ENCODE measurements at places on chromosomes 7 and 10.

- DNase-seq, result no peak
Measured at GRCh38 chr10:110643653-110644597, at the start of gene RBM20. Gene RBM20, plus strand, starts transcription at chr10:110644336. Its CDS starts 119 bp downstream, at chr10:110644455.

GRCh38 chr10:79053081-79053434, 15.7 kb upstream of the ZMIZ1 start:
- no peak for DNase-seq

DNA sequence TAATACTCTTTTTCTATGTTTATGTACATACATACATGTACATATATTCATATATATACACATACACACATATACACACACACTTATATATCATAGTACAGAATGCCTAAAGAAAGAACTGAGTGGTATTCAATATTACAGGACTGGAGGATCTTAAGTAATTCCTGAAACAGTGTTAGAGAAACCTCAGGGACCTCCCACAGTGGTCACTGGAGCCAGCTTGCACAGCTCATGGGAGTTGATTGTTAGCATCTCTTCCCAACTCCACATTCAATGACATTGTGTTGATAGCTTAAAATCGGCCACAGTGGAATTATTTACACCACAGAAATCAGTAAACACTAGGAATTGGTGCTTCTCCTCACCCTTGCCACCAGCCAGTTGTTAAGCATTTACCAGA, 6.0 kb downstream of the LRRC17 start:
- no peak for DNase-seq

DNA sequence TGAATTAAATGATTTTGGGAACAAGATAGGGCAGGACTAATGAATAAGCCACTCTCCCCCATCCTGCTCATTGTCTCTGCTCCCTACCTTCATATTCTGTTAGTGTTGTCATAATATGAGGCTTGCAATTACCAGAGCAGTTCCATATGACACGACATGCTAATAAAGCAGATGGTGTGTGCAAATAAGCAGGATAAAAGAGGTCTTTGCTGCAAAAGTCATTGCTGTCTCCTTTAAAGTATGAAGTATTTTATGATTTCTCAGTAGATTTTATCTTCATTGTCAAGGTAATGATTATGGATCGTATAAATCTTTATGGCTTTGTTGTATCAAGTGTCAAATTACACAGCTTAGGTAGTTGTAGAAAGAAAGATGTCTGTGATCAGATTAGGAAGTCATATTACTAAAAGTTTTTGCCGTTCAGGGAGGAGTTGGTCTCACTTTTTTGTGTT, 114.8 kb downstream of the SDK1 start:
- DNase-seq, result no peak

DNA sequence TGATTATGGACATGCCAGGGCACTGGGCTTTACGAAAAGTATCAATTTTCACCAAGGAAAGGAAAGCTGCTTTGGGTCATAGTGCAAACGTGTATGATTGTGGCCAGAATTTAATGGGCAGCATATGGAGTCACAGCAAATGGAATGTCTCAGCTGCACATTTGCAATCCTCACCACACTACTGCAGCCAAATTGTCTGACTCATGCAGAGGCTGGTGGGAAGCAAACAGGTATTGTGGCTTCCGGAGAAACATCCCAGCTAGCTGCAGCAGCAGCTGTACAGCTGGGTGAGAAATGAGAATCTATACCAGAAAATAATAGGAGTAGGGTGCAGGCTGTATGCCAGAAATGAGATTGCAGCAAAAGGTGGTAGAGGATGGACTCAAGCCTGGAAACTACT, 374.7 kb upstream of the VWC2 start:
- no peak for DNase-seq

DNA sequence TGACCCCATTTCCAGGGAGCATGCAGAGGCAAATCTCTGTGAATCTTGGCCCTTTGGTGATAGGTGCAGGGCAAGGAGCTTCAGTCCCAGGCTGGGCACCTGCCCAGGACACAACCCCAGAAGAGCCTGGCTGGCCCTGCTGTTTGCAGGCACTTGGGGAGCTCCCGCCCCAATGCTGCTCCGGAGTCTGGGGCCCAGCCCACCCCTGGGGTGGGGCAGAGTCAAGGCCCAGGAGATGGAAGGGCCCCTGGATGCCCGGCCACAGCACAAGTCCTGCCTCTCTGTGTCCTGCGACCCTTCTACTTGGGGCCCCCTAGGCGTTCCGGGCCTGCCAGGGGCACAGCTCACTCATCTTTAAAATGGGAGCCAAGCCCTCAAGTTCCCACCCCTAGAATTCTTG, 24.7 kb downstream of the PDGFA start:
- no peak for DNase-seq

- no peak for DNase-seq
Measured at GRCh38 chr10:100883312-100883821, 29.4 kb upstream of the SLF2 start.

GRCh38 chr10:118903691-118904090, 125.8 kb upstream of the NANOS1 start:
- DNase-seq, result no peak

DNA sequence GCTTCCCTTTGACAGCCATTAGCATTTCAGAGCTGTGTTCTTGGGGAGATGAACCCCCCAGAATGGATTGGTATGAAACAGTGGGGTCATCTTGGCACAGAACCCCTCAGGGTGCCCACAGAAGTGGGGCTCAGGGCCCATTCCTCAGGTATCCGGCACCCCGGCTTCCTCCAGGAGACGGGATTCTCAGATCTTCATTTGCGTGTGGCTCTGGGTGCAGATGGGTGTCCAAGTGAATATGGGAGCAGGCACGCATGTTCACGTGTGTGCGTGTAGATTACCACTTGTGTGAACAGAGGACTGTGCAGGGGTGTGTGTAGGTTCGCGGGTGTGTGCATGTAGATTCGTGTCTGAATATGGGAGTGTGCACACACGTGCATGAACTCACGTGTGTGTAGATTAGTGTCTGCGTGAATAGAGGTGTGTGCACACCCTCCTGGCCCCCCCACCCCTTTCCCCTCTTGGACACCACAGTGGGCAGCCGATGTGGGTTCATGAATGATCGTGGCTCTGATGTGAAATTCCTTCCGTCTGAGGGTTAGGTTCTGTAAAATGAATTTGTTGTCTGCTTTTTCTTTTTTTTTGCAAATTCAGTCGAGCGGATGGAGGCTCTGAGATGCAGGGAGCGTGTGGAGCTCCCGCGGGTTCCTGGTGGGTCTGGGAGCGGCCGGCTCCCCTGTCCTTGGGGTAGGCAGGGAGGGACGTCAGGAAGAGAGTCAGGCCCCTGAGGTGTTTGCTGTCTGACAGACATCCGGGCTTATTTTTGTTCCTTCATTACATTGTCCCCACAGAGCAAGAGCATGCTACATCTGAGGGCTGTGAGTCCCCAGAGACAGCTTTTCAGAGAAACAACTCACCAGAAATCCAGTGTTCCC, 7.4 kb downstream of the ELFN1 start:
- no peak for DNase-seq

- DNase-seq, result no peak
Measured at GRCh38 chr7:47743965-47744591, 162.2 kb upstream of the TNS3 start.

DNA sequence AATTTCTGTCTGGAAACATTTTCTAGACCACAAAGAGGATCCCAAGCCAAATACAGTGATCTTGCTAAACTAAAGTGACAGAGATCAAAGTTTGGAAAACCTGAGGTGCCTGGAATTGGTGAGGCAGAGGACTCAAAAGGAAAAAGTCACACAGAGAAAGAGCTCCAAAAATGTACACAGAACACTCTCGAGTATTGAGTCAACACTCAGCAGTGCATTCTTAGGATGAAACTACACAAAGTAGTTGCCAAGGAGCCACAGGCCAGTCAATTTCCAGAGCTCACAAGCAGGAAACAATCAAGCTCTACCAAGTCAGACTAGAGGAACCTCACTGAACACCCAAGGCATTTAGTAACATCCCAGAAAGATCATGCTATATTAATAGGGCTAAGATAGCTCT, 61.3 kb downstream of the MICU1 start:
- peak; percentile 28 for DNase-seq

DNA sequence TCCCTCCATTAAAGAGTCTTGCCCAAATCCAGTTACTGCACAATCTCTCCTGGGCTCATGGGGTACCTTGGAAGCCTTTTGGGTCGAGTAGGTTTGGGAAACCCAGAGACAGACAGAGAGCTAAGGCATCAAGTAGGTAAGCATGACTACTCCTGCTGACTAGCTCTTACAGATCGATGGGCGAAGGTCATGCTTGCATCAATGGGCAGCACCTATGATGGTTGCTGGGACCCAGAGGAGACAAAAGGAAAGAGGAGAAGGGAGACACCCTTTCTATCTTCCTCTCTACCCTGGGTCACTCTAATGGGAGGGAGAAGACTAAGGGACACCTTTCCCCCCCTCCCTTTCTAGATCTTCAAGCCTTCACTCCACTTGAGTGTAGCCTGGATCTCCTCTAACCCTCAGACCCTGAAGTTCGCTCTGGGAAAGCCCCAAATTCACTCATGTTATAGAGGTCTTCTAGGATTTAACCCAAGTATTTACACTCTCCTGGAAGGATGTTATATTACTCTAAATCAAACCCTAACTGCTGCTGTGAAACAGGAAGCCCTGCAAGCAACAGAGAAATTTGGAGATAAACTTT, 31.6 kb upstream of the ZNF746 start:
- no peak for DNase-seq

- DNase-seq, result no peak
Measured at GRCh38 chr10:89637113-89637512, 7.9 kb downstream of the PANK1 start.

- no peak for DNase-seq
Measured at GRCh38 chr7:142523821-142524460, 225.3 kb upstream of the PRSS1 start.

GRCh38 chr7:76364198-76364584, 5.4 kb upstream of the YWHAG start:
- DNase-seq, result no peak

DNA sequence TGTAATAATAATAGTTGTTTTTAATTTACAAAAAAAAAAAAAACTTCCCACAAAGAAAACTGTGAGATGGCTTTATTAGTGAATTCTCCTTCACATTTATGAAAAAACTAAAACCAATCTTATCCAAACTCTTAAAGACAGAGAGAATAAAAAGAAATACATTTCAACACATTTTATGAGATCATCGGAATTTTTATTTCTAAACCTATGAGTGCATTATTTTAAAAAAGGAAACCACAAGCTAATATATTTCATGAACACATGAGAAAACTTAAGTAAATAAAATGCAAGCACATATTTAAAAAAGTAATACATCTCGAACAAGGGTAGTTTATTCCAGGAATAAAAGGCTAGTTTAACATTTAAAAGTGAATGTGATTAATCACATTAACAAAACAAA, 31.5 kb downstream of the C7orf25 start:
- DNase-seq, result no peak

- no peak for DNase-seq
Measured at GRCh38 chr7:143443153-143443552, at the start of gene TAS2R60. Gene TAS2R60, plus strand, starts transcription at chr7:143443453. Its CDS starts 0 bp downstream, at chr7:143443453.

- DNase-seq, result no peak
Measured at GRCh38 chr10:19785366-19785765, 30.9 kb upstream of the PLXDC2 start.

DNA sequence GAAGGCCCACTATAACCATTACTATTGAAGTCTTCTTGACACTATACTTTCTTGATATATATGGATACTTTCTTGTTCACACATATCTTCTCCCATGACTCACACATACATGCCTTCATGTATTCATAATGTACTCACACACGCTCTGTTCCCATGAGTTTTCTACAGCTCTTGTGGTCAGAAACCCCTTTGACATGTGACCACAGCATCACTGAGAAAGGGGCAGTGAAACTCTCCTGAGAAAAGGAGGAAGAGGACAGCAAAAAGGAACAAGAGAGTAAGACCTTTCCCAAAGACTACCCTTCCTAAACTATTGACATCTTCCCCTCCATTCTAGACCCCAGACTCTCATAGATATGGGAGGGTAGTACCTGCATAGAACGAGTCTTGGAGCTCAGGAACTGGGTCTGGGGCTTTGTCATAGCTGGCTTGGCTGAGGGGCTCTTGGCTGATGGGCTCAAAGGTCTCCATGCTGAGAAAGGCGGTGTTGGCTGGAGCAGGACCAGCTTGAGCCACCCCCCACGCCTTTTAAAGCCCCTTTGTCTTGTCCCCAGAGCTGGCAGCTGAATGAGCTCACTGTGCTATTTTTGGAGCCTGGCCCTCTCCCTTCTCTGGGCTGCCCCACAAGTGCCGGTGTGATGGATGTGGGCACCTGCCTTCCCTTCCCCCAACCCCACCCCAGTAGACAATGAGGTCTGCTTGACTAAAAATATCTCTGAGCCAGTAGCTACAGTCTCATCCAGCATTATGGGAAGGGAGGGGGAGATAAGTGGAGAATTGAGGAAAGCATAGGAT, 5.1 kb downstream of the SYNPO2L start:
- DNase-seq, result no peak

DNA sequence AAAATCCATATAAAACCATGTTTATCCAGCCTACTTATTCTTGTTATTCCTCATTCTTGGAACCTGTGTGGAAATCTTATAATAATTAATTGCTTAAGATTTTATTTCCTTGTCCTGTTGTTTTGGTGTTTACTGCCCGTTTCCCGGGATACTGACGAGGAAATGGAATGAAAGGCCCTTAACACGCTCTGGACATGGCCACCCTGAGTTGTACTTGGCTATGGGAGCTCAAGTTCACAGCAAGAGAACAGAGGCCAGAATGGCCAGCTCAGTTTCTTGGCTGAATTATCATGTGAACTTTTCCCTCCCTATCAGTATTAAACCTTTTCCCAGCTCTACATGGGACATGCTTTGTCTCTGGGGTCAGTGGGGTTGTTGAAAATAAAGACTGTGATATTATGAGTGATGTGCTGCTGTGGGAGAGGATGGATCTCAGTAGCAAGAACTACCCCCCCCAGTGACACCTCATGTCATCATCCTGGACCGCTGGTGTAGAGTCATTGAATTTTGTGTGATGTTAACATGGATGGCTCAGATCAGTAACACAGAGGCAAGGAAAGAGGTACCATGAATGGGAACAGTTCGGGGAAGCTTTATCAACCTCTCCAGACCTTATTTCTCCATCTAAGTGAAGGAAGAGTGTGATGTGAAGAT, 87.0 kb upstream of the IGFBP3 start:
- no peak for DNase-seq

- DNase-seq, result no peak
Measured at GRCh38 chr7:8128449-8129317, 133.3 kb downstream of the ICA1 start.

GRCh38 chr10:986137-986825, 2.0 kb upstream of the GTPBP4 start:
- DNase-seq, result no peak

DNA sequence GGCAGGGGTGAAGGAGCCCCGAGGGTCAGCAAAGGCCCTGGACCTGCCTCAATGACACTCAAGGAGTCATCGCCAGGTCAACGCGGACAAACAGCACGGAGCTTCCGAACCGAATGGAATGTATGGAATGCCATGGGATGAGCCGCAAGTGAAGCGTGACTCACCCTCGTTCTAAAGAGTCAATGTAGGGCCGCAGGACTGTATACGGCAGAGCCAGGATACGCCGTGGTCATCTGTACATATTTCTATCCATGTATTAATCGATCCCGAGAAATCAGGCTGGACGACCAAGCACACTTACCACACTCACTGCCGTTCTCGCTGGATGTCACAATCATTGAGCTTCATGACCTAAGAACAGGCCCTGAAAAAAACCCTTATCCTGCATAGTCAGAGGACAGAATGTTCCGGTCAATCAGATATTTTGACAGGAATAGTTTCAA, 4.3 kb downstream of the SNX8 start:
- no peak for DNase-seq

Measured in stimulated activated CD4-positive, alpha-beta T cell treated with anti-CD3 and anti-CD28 coated beads, Interleukin-12 subunit alpha, Interleukin-12 subunit beta, amount 100 ng/mL, for 48 hours (primary cell).